Iris pigment epithelial cell (primary cell): ENCODE measurements at places on chromosomes 4 and X.

- DNase-seq, result no peak
Observed at GRCh38 chr4:6448476-6449170, 23.8 kb downstream of the PPP2R2C start.

DNA sequence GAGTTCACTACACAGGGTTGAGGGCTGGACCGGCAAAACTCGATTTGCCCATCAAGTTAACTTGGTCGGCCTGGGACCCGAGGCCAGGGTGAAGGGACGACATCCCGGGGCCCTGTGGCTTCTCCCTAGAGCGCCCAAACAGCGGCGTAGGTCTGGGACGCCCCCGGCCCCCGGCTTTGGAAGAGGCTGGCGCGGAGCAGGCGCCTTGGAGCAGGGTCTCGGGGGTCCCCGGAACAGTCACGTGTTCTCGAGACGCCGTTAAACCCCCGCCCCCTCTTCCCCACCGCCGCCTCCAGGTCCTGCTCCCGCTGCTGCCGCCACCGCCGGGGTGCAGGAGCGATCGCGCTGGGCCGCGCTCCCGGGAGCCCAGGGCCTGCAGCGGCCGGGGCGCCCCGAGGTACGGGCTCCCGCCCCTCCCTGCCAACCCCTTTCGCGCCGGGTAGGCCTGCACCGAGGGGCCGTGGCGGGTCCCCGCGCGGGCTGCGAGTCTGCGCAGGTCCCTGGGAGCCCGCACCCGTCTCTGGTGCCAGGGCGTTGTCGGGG is at the start of gene NPY5R:
NPY5R (plus strand) TSS at position 289 of the 543 bp plus-strand sequence. CDS start 6,382 bp downstream, outside the sequence.
- DNase-seq, result no peak

- peak; percentile 57 for DNase-seq
Observed at GRCh38 chrX:129726307-129727111, 12.3 kb upstream of the XPNPEP2 start.

DNA sequence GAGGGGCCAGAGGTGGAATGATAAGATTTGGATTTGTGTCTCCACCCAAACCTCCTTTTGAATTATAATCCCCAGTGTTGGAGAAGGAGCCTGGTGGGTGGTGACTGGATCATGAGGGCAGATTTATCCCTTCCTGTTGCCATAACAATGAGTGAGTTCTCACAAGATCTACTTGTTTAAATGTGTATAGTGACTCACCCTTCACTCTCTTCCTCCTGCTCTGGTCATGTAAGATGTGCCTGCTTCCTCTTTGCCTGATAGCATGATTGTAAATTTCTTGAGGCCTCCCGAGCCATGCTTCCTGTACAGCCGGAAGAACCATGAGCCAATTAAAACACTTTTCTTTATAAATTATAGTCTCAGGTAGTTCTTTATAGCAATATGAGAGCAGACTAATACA is 348.6 kb downstream of the AR start:
- DNase-seq, result no peak

DNA sequence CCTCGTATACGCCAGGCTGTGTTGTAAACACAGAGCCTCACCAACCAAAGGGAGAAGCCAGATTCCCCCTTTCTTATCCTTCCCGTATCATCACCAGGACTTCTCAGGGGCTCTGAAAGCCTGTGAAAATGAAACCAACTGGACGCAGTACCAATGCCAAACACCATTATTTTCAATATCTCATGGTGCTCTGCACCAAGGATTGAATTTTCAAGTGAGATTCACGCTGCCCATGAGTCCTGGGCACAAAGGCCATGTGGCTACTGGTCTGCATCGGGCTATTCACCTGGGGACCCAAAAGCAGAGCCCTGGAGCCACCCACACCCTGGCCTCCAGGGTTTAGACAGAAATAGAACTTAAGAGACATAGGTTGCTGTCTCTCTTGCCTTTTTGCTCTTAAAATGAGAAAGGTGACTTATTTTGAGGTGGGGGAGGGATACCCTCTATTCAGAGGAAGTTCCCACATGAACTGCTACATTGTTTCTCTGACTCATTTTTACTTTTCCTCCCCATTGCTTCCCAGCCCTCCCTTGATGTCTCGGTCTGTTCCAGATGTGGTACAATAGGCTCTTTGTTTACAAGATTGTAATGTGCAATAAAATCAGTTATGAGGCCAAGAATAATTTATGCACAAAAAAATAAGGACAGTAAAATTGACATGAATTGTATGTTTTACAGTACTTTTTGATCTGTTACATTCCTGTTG is 55.4 kb downstream of the MAML3 start:
- DNase-seq, result peak; percentile 66

DNA sequence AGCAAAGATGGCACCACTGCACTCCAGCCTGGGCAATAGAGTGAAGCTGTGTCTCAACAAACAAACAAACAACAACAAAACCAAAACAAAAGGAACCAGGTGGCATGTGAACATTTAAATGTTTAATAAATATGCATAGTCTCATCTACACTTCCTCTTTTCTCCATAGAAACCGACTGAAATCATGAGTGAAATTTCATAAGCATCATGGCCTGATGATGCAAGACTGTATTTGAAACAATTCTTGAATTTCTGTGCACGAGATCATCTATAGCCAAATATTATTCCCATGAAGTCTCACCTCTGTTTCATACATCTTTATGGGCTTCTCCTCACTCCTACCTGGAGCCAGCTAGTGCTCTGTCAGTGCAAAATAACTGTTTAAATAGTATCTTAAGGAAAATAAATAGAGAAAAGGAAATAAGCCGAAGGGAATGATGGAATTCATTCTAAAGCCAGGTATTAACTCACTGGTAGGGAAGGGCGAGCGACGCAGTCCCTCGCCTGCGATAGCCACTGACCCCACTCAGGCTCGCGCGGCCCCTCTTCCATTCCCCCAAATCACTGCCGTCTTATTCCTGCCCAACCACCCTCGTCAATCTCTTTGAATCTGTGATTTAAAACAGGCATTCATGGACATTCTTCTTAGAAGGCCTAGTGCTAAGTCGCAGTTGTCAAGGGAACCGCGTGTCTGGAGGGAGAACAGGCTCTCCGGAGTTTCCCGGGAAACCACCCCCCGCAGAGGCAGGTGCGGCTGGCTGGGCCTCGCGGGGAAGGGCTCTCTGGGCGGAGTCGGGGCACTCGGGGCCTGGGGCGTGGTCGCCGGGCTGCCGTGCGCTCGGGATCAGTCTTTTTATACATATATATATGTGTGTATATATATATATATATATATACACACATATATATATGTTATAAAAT is 52.4 kb upstream of the TRIM2 start:
- peak; percentile 82 for DNase-seq

DNA sequence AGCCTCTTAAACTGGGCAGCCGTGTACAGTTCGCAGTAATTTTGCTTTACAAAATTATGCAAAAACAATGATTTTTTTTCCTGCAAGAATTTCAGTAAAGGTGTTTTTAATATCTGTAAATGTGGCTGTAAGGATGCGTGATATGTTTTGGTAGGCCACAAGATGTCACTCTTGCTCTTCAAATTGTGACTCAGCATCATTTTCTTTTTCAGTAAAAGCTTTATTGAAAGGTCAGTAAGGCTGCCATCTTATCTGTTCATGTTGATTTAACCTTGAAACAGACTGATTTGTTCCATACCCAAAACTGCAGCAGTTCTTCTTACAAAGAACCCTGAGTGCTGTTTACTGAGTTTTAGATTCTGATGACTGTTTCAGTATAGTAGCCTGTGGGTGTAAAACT is 39.9 kb downstream of the TXLNG start:
- DNase-seq, result peak; percentile 78

GRCh38 chrX:40403757-40404156 is 177.0 kb upstream of the ATP6AP2 start:
- no peak for DNase-seq

DNA sequence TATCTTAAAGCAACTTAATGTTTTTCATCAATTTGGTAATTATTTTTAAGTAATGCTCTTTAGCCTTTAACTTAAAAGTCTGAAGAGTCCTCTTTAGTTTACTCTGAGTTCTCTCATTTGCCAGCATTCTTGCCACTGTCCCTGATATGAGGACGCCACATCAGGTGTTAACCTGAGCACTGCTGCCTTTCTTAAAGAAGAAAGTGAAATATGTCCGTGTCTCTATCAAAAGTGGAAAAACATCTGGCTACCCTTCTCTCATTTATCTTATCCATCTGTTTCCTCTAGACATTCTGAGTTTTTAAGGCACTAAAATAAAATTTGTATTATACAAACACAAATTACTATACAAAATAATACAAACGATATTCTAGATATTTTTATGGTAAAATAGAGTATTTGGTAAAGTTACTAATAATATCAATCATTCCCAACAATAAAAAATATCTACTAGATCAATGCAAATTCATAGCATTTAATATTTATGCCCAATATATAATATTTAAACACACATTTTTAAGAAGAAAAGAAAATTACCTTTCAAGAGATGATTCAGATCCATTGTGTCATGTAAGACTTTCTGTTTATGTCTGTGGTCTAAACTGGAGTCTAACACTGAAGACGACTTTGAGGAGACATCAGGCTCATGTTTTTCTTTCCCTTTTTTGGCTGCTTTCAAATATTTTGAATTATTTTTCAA is 14.0 kb downstream of the CFAP97 start:
- peak; percentile 44 for DNase-seq

GRCh38 chrX:131704136-131704695 is 160.3 kb downstream of the OR13H1 start:
- peak; percentile 69 for DNase-seq

- no peak for DNase-seq
Observed at GRCh38 chr4:70600305-70600704, 8.2 kb downstream of the AMBN start.

- no peak for DNase-seq
Observed at GRCh38 chr4:165133150-165133549, 20.5 kb upstream of the TMEM192 start.

DNA sequence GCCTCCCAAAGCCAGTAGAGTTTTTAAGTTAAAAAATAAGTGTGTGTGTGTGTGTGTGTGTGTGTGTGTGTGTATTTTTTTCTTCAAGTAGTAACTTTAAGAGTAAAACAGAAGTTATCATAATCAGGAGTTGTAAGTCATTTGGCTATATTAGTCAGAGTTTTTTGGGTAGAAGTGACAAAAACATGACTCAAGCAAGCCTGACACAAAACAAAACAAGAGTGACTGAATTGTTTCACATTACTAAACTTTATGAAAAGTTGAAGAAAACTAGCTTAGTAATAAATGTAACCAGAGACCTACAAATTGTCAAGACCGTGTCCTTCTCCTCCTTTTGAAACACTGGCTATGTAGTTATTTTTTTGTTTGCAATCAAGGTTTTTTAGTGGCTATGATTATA is 738.0 kb upstream of the PITX2 start:
- DNase-seq, result no peak

DNA sequence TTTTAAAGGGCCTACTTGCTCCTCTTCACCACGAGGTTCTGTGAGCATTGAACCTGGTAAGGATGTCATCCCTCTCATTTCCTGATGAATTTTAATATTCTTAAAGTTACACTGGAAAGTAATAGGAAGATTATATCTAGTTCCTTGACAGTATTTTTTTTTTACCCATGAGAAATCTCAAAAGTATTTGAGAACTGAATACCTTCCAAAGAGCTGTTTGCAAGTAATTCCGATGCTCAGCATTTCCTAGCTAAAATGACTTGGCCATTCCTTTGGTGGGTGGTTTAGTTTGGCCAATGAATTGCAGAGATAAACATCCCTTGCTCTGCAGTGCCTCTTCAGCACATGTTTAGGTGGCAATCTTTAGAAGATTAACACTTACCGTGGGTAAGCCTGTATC is 110.2 kb upstream of the WDR1 start:
- DNase-seq, result no peak

GRCh38 chrX:110282922-110283321 is 35.0 kb downstream of the AMMECR1 start:
- DNase-seq, result peak; percentile 19
